ENCODE measurements at places on chromosomes 1 and 21.

- no peak for DNase-seq
These were observed 828 bp downstream of the PNRC2 start for GRCh38 chr1:23960291-23961020.

GRCh38 chr21:17848228-17848627 is 29.1 kb upstream of the C21orf91 start:
- no peak for DNase-seq

- no peak for DNase-seq
These were observed 17.6 kb downstream of the COL8A2 start for GRCh38 chr1:36107394-36107793.

DNA sequence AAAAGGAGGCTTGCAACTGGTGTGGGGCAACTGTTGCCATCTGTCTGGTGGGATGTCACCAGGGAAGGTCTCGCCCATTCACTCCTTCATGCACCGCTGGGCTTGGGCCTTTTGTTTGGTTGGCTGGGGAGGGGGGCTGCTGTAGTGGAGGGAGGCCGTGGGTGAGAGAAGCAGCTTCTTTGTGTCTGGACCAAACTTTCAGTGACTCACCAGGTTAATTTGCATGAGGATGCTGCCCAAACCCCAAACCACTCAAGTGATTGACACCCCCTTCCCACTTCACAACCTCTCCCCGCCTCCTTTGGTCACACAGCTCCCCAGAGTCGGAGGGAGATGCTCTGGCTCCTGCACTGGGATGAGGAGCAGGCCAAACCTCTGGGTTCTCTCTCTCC is 19.7 kb downstream of the BTG2 start:
- peak; percentile 90 for DNase-seq

GRCh38 chr1:205298191-205298994 is 23.2 kb downstream of the NUAK2 start:
- peak; percentile 96 for DNase-seq

DNA sequence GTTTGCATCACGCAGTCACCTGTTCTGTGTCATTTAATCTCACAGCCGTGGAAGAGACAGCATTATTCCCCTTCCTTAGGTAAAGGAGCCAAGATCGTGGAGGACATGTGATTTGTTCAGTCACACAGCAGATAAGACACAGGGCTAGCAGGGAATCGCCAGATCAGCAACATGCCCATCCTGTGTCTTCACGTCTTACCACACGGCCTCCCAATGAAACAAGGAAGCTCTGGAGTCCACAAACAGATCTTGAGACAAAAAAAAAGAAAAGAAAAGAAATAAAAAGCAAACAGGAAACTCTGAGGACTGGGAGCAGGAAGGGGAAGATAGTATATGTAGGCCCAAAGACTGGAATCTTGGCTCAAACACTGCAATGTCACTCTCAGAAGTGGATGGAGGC is 155.3 kb downstream of the ADSS2 start:
- no peak for DNase-seq

DNA sequence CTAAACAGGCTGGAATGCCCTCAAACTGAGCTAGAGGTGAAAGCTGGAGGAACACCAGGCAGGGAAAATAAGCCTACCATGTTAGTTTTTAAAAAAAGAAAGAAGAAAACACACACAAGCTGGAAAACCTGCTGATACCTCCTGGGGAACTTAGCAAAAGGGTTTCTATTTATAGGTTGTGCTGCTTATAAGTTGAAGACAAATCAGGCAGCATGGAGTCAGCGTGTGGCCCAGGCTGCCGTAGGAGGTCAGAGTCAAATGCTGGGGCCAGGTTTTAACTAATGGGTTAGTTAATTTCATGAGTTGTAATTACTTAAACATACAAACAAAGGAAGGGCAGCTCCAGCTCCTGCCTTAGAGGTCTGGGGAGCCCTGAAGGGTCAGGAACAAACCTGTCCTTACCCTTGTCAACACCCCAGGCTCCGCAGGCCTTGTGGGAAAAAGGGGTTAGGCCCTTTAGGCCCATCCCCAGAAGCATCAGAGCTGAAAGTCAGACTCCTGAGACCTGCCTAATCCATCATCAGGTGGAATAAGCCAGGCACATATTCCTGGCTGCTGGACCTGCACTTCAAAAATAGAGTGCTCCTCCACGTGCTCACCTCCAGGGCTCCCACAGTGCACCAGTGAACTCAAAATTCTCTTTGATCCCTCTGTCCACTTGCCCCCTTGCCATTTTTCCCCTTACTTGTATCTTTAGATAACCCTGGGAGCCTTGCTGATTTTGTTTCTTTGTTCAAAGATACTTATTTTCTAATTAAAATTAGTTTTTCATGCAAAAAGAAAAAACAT is 59.7 kb downstream of the BRINP2 start:
- DNase-seq = no peak

- DNase-seq = no peak
These were observed 67.8 kb downstream of the NTMT2 start for GRCh38 chr1:170213596-170213995.
